ENCODE measurements at places on chromosomes 6 and 20.
A peak's percentile ranks its signal among the peaks of the same experiment; 100 is the strongest.

GRCh38 chr20:36441416-36441815, 99.9 kb upstream of the MYL9 start:
- no peak for DNase-seq

- DNase-seq: no peak
These were observed 874.2 kb downstream of the TFAP2A start for GRCh38 chr6:9540534-9541126.

DNA sequence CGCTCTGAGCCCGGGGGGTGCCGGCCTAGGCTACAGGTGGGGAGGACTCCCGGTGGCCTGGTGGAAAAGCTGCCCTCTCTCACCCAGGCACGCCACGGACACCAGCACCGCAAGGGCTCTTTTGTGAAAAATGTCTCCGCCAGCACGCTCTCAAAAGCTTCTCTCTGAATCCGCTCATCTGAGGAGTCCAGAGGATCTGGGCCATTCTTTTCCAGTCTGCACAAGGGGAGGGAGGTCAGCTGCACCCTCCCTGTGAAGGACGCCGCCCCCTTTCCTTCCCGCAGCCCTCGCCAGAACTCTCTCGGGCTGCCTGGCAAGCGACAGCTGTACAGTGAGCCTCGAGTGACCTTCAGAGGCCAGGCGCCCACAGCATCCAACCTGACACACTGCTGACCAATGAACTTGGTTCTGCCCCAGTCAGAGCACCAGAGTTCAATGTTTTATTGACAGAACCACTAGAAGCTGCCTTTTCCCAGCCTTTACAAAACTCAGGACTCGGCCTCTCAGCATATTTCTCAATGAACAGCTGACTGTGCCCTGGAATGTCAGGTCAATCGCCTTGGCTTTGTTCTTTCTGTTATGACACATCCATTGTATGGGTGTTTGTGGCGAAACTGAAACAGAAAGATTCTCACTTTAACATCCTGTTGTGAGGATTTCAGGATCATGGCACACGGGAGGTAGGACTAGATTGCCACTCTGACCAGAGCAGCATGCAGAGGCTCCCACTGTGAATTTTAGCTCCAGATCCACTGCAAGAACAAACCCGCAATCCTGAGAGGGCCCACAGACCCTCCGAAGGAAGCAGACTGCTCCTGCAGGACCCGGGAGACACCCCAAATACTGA, 26.7 kb downstream of the SERPINB9 start:
- peak; percentile 61 for DNase-seq

DNA sequence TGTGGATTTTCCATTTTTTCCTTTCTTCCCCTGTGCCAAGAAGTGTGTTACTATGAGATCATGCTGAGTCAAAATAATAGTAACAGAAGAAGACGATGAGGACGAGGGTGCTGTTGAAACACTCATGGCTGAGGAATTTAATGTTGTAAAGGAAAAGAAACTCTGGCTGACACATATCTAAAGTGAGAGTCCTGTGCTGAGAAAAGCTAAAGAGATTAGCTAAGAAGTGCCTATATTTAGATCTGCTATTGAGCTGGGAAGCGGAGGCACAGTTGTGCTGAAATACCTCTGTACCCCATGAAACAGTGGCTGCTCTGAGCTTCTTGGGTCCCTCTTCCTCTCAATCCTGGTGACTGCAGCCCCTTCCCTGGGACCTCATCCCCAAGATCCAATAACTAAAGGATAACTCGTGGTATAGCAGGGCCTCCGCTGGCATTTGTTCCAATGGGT, 1.1 kb upstream of the SYTL3 start:
- DNase-seq: peak; percentile 8

DNA sequence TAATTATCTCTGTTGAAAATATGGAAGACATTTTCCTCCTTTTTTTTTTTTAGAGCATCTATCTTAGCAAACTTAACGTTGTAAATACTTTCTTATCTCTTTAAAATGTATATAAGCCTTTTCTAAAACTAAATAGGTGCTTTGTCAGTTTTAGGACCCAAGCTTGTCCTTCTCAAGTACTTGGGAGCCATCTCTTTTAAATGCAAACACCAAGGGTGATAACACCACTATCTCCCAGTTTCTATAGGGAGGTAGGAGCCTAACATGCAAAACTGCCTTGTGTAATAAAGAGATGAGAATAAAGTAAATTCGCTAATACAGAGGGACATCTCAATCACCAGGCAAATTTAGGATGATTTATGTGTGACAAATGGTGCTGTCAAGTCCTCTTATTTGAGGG, 157.0 kb upstream of the FAM83B start:
- DNase-seq: no peak
